ENCODE measurements at places on chromosomes 2 and 18.

DNA sequence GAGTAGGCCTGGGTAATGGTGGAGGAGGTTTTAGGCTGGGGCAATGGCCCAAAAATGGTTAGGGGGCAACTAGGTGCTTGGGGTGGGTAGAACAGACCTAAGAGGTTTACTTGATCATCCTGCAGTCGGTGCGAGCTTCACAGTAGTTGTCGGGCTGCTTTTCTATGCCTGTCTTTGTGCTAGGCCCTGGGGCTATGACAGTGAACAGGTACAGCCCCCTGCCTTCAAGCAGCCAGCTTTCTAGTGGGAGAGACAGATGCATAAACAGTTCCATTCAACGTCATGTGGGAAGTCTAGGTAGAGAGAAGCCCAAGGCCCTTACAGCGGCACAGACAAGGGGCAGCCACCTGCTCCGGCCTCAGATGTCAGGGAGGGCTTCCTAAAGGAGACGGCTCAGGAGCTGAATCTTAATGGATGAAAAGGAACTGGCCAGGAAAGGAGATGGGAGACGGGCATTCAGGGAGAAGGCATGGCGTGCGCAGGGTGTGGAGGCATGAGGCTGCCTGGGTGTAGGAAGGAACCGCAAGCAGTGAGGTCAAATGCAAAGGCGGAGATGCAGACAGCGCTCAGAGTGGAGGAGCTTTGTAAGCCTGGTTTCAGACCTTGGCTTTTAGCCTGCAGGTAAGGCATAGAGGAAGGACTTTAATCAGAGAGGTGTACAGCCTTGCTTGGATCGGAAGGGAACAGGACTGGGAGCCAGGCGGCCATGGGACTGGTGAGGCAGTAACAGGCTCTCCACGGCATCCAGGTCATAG is 6.0 kb downstream of the CTIF start:
- DNase-seq = no peak

GRCh38 chr2:205058409-205058808 is 513.1 kb downstream of the PARD3B start:
- peak; percentile 9 for DNase-seq

GRCh38 chr2:38163006-38163405 is 87.1 kb upstream of the CYP1B1 start:
- DNase-seq = no peak

DNA sequence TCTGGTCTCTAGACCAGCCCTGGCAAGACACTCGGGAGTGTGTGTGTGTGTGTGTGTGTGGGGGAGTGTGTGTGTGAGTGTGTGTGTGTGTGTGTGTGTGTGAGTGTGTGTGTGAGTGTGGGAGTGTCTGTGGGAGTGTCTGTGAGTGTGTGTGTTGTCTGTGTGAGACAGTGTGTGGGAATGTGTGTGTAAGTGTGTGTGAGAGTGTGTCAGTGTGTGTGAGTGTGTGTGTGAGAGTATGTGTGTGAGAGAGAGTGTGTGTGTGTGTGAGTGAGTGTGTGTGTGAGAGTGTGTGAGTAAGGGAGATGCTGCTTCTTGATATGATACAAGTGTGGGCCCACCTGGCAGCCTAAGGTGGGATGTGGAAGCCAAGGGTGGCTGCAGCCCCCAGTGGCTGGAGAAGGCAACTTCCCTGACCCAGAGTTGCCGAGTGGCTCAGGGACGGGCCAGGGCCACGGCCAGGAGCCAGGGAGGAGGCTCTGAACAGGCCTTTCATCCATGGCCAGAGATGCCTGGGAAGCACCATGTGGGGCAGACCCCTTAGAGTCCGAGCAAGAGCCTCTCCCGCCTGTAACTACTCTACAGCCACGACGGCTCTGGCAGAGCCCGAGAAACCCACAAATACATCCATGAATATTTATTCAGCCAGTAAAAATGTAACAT is 159.3 kb upstream of the MYCN start:
- DNase-seq = no peak

- no peak for DNase-seq
Measured at GRCh38 chr2:121832412-121833357, 77.2 kb downstream of the TSN start.

GRCh38 chr2:79984476-79984875 is 320.1 kb downstream of the LRRTM1 start:
- no peak for DNase-seq

DNA sequence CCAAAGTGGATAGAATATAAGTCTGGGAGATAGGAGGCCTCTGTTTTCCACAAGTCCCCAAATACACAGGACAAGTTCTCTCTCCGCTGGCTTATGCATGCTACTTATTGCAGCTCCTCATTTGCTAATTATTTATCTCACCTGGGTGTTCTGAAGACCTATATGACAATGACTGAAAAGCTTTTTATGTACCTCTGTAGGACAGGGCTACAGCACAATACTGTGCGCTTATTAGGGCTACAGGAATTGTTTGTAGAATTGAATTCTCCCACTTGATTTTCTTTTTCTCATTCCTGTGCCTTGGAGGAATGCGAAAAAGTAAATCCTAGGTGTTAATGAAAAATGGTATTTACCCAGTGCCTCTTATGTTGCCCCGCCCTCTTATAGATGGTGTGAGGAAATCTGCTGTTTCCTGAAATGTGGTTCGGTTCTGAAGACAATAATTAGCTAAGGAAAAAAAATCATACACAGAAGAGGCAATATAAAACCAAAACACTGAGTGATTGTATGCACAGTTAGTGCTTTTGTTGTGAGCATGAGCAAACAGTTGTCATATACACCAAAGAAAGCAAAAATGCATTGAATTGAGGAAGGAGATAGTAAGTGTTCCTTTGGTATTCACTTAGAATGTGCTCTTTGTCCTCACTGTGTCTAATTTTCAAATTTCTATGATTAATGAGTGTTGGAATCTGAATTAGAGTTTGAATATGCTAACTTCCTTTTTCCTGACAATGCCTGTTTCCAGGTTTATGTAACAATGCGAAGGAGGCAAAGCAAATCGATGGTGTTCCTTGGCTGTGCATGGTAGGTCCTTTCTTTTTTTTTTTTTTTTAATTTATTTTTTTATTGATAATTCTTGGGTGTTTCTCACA is 78.7 kb upstream of the PNPT1 start:
- DNase-seq = no peak

DNA sequence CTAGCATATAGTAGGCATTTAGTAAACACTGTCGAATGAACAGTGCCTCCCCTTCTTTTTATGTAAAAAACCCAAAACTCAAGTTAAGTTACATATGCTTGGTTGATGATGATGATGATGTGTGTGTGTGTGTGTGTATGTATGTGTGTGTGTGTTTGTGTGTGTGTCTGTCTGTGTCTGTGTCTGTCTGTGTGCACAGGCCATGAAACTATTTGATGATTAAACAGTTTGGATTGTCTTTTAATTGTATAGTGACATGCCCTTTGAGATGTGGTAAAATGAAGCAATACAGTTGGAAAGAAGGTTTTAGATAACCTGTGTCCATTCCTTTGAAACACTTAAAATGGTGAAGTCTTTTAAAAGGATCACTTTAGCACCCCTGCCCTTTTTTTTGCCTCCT is 105.6 kb downstream of the MAP4K4 start:
- DNase-seq = peak; percentile 84

DNA sequence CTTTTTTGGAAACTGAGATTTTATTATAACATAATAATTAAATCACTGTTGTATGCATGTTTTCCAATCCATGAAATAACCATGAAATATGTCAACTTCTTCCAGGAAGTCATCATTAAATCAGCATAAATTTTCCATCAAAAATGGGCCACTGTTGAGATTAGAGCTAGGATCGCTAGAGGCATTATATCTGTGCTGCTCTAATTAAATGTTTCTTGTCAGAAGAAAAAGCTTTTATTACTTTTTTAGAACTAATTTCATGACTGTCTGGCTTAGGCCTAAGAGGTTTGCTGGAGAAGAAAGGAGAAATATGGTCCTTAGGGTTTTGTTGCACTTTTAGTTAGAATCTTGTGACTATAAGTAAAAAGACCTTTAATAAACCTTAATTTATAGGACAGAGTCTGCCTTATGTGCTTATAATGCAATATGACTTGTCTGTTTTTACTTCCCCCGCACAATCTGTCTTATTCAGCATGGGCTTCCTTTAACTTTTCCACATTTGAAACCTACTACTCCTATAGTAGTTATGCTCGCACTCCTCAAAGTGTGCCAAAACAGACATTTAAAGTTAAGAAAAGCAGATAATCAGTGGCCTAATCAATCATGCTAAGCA is 363.4 kb upstream of the GCFC2 start:
- no peak for DNase-seq

DNA sequence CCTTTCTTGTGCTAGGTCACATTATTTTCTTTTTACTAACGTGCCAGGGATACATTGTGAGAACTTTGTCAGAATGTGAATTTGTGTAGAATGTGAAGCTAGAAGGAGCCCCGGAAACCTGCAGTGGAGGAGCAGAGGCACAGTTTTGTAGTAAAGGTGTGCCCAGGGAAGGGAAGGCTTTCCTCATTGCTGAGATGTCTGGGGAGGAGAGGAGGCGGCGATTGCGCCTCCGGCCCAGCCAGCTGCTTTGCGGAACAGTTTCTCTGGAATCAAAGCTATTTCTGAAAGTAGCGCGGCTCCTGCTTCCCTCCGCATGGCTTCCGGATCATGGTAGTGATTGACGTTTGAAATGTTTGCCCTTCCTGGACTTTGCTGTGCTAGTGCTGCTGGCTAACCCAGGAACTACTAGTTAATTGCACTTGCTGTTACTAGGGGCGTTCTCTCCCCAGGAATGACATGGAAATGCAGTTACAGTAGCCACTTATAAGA is 83.1 kb upstream of the RBM44 start:
- DNase-seq = no peak

- no peak for DNase-seq
Measured at GRCh38 chr2:238821944-238822670, 25.8 kb upstream of the TWIST2 start.

DNA sequence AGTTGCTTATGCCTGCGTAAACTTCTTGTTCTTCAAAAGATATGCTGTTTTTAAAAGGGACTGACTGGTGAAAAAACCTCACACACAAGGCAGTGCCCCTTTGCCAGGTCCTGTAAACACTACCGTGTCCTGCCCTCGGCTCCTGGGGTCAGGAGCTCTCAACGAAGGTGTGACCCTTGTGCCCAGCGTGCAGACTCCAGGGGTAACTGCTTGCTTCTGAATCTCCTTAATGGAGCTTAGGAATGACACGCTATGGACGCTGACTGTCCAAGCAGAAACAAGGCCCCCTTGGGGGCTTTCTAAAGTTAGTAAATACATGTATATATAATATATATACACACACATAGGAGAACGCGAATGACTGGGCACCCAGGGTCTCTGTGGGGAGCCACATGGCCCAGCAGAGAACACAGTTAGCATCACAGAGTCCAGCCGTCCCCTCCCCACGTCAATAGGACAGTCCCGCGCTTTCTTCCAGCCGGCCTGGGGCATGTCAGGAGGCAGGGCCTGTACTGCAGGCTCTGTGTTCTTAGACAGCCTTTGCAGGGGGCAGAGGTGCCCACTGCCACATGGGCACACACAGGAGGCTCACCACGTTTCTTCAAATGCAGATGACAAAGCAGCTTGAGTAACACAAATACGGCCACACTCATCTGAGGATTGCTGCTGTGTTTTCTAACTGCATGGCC is 96.1 kb downstream of the HDAC4 start:
- DNase-seq = no peak

- DNase-seq = no peak
Measured at GRCh38 chr2:127951026-127951425, 65.3 kb upstream of the AMMECR1L start.

- DNase-seq = peak; percentile 84
Measured at GRCh38 chr2:64644458-64645382, 9.0 kb downstream of the SERTAD2 start.

DNA sequence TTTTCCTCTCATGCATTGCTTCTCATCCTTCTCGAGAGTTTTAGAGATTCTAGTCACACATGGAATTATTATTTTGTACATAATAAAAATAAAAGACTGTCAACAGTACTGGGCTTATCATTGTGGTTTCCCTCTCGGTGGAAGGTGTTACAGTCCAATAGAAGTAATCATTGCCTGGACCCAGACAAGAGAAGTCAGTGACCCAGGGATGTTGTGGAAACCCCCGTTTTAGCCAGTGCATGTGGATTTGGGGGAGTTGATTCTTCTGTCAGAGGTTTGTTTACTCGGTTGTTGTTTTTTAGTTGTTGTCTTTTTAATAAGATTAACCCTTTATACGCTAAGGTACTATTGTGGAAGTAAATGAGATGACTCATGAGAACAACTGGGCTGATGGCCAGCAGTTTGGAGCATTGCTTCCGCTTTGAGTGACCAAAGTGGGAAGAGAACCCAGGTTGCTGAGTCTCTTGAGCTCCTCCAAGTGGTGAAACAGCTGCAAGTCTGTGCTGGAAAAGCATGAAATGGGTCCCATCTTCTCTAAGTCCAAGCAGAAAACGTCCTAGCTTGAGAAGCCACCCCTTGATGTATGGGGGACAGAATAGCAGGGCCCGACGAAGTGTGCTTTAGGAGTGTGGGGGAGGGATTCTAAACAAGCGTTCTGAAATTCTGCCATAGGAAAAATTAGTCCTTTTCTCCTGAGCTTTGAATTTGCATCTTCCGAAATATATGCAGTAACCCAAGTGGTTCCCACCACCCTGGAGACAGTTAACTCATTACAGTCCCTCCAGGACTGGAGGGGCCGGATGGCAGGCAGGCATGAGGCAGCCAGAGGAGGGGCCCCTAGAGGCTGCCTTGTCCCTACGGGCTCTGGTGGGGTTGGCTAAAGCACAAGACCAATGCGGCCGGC is 61.8 kb upstream of the GPR45 start:
- DNase-seq = peak; percentile 67

- DNase-seq = no peak
Measured at GRCh38 chr2:121754851-121755236, 607 bp upstream of the TSN start.

- peak; percentile 77 for DNase-seq
Measured at GRCh38 chr2:204691911-204692510, 146.7 kb downstream of the PARD3B start.

DNA sequence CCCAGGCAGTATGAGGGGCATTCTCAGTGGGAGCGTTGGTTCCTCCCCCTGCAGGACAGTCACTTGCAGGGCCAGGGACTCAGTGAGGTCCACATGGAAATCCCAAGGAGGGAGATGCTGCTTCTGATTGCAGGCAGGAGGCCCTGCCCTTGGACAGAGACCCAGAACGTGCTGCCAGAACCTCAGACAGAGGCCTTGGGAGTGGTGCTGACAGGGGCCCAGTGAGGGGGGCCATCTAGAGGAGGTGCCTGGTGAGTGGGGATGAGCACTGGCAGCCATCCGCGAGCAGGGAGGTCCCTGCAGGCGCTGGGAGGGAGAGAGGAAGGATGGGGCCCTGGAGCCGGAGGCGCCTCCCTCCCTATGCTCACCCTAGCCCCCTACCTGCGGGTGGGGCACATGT is 133.1 kb downstream of the DYSF start:
- DNase-seq = no peak

- no peak for DNase-seq
Measured at GRCh38 chr2:25270061-25270460, 71.7 kb downstream of the DNMT3A start.

GRCh38 chr2:172791953-172792352 is 56.3 kb downstream of the RAPGEF4 start:
- no peak for DNase-seq

GRCh38 chr2:65142515-65142914 is 12.6 kb upstream of the RAB1A start:
- DNase-seq = no peak

DNA sequence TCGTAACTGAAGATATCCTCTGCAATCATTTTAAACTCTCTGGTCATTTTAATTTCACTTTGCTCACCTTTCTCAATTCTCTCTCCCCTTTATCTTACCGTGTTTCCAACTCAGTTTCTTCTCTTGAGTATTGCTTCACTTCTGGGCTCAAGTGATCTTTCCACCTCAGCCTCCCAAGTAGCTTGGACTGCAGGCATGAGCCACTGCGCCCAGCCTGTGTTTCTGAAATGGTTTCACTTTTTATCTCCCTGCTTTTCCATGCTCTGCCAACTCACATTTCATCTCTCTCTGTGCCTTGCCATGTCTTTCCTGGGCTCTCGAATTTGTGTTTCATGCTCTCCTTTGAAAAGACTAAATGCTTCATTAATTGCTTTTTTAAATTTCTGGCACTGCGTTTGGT is 30.5 kb upstream of the TMEM131 start:
- DNase-seq = no peak

Data from fibroblast of skin of right biceps (primary cell).